Activated CD4-positive, alpha-beta T cell treated with anti-CD3 and anti-CD28 coated beads, Interleukin-2, amount 10 ng/mL, durations not matched to agents 7 days and 5 days (primary cell): ENCODE measurements at places on chromosomes 7 and 10.

DNA sequence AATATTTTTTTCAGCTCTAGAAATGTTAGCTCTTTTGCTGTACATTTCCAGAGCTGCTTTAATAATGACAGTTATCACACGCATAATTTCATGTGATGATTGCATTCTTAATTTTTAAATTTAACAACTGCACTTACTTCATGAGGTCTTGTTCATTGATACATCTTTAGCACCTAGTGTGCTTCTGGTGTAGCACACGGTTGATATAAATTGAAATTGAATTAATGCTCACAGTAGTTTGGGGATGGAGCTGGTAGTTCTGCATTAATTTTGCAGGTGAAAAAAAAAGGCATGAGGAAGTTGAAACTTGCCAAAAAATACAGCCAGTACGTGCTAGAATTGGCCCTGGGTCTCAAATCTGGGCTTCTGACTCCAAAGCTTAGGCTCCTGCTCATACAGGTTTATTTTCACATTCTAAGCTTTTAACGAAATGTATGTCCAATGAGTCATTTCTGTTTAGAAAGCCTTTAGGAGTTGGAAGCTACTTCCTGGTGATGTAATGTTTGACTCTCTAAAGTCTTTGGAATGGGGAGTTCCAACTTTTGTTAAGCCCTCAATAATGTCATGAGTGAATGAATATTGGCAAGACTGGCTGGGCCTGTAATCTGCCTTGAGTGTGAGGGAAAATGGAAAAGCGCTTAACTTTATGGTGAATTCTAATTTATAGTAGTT, 62.5 kb downstream of the DAGLB start:
- no peak for DNase-seq

DNA sequence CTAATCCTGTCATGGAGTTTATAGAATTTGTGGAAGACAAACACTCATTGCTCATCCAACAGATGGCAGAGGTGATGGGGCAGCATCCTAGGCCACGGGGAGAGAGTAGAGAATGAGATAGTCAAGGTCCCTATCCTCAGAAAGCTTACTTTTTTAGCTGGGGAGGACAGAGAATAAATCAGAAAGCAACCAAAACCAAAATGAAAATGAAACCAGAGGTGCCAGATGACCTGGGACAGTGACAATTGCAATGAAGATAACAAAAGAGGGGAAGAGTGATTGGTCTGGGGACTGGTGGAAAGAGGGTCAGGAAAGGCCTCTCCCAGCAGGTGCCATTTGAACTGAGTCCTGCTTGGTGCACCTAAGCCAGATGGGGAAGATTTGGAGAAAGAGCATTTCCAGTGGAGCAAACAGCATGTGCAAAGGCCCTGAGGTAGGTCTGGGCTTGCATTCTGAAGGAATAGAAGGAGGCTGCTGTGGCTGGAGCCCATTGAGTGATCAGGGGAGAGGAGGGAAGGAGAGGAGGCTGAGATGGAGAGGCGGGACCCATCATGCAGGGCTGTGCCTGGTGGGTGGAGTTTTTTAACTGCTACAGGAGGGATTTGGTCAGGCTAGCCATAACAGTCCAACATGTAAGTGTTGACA, 164.1 kb downstream of the RPS24 start:
- no peak for DNase-seq

DNA sequence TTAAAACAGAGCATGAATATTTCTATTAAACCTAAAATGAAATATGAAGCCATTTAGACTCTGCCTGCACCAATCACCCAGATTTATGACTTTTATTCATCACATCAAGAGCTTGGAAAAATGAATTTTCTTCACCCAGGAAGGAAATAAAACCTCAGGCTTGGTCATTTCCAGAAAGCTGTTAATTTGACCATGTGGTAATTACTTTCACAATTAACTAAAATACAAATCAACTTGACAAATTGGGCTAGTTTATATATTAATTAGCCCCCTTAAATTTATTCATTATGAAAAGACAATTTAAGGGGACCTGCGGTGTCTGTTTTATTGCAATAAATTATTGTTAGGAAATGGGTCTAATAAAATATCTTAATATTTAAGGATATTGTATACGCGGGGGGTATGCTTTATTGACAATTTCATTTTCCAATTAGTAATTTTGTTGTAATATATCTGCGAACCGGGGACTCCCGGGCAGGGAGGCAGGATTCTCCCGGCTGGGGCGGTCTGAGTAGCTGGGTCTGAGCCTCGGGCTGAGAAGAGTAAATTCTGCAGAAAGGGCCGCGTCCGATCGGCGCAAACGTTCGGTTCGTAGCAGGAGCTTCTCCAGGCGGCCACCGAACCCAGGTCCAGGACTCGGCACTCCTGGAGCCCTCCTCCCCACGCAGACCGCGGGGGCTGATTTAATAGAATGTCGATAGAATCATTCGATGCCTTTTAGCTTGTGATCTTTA, 9.4 kb upstream of the MNX1 start:
- no peak for DNase-seq

- no peak for DNase-seq
These were observed 87.2 kb upstream of the A1CF start for GRCh38 chr10:50972591-50972990.

DNA sequence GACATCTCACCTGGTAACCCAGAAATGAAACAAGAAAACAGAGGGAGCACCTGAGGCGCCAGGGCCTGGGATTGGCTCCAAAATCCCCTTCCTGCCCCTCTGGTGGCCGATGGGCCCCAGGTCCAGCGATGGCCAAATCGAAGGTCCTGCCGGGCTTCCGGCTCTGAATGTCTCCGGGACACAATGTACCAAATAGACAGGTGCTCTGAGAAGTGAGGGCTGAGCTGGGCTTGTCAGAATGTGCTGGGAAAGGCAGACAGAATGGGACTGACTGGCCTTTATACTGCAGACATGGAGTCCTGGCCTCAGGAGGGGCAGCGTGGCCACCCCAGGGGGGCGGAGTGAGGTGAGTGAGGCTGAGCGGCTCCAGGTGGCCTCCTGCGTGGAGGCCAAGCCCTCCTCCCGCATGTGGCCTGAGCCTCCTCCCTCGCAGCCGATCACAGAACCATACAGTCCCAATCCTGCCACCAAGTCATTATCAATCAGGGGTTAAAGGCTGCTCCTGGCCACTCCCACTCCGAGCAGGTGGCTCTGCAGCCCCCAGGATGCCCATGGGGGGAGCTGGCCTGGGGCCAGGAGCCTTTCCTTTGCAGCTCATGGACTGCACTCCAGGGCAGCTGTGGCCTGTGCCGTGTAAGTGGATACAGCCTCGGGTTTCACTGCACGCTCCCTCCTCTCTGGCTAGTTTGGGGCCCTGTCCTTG, 185.5 kb downstream of the ADARB2 start:
- DNase-seq, result no peak

- DNase-seq, result no peak
These were observed 143.6 kb downstream of the ACTR3B start for GRCh38 chr7:152902870-152903860.

DNA sequence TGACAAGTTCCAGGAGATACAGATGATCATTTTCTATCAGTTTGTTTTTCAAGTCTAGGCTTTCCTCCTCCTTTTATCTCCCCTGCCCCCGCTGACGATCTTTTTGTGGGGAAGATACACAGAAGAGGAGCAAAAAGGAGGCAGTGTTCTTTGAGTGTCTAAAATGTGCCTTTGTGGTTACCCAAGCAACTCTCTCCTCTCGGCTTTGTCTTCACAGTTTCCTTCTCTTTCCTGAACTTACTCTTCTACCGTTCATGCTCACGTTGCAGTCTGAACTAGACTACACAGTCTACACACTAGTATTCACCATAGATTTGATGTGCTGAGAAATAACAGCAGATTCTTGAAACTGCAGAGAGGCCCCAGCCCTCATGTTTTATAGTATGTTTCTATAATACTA, 23.6 kb downstream of the CEP41 start:
- peak; percentile 24 for DNase-seq

GRCh38 chr7:106865130-106866041, at the start of gene PIK3CG:
Gene PIK3CG (plus strand): TSS chr7:106865282. CDS start chr7:106867562, 2,280 bp downstream.
- peak; percentile 46 for DNase-seq

DNA sequence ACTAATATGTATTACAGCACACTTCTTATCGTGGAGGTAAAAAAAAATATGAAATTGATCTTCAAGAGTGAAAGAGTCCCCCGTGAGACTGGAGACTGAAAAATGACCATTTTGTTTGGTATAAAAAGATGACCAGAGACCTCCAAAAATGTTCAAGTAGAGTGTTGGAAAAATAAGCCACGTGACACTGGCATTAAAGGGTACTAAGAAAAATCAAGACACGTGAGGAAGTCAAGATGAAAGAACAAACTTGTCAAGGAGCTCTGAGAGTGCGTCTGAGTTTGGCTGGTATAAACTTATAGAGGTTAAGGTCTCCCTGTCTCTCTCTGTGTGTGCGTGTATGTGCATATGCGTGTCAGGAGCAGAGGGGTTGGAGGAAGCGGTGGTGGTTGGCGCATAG, 362.7 kb upstream of the COBL start:
- DNase-seq, result no peak

DNA sequence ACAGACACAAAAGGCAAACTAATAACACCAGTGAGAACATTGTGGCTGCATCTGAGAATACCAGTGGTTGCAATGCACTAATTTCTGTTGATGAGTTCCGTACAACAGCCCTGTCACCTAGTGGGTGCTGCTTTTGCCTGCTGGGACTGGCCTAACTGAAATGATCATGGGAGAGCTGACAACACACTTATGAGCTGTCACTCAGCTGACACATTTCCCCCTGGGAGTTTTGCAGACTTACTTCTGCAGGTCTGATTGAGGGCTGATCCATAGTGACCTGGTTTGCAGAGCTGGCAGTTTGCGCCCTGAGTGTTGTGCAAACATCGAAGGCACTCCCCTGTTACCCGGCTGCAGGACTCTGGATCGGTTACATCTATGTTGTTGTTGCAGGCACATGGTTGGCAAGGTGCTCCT, 60.6 kb upstream of the LAMB1 start:
- no peak for DNase-seq
